NCI-H1436 treated with DMSO at 0.1 percent for 48 hours (cell line): ENCODE measurements at places on chromosomes 7 and 10.

DNA sequence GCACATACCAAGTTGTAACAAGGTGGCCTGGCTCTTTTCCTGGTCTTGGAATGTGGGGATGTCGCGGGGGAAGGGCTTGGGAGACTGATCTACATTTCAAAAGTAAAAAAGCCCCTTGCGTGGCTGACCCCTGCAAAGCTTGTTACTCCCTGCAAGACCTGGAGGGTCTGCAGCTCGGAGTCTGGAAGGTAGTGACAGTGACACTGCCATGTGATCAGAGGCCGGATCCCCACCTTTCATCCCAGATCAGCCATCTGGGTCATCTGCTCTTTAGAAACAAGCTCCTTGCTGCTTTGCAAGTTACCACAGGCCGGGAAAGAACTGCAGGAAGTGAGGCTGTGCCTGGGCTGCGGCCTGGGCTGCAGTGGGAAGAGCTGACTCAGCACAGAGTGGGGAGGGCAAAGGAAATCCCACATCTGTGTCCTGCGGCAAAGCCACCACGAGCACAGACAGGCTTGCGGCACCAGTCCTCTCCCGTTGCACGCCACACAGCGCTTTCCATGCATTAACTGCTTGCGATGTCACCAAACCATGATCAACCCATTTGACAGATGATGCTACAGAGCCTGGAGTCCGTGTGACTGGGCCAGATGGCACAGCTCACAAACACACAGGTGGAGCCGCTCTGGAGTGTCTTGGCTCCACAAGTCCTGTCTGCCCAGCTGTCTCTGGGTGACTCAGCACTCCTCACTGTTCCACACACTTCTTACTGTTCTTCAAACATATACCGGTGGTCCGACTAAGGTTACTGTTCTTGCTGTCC, 97.7 kb downstream of the SH3PXD2A start:
- DNase-seq, result no peak

DNA sequence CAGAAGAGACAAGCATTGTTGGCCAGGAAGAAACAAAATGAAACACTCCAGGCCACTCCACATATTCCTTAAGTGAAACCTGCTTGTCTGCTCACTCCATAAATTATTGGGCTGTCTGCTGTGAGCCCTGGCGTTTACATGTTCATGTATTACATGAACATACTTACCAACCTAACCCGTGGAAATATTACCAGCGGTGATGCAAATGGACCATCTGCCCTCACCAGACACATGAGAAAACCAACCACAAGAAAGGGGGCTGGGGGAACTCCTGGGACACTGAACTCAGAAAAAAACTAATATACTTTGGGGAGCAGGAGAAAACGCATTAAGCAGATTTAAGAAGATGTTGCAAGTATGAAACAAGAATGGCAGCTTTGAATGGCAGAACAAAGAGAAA, 731.2 kb upstream of the IGFBP3 start:
- no peak for DNase-seq

GRCh38 chr7:106768324-106768751, 96.7 kb upstream of the PIK3CG start:
- no peak for DNase-seq

DNA sequence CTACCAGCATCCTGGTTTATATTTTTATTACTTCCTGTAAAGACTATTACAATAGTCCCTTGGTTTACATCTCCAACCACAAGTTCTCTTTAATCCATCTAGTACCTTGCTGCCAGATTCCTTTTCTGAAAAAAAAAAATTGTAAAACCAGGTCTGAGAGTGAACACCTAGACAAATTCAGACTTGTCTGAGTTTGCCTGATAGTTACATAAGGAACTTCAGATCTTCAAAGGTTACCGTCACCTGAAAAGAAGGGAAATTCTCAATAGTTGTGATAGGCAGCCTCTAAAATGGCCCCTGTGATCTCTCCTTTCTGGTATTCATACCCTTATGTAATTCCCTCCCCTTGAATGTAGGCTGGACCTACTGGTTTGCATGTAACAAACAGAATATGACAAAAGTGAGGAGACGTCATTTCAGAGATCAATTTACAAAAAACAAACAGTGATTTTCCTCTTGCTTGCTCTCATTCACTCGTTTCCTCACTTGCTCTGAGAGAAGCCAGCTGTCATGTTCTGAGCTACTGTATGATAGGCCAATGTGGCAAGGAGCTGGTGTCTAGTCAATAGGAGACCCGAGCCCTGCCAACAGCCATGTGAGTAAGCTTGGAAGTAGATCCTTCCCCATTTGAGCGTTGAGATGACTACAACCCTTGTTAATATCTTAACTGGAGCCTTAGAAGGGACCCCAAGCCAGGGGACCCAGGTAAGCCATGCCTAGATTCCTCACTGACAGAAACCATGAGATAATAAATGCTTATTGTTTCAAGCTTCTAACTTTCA, 110.9 kb upstream of the LSM8 start:
- DNase-seq, result no peak

DNA sequence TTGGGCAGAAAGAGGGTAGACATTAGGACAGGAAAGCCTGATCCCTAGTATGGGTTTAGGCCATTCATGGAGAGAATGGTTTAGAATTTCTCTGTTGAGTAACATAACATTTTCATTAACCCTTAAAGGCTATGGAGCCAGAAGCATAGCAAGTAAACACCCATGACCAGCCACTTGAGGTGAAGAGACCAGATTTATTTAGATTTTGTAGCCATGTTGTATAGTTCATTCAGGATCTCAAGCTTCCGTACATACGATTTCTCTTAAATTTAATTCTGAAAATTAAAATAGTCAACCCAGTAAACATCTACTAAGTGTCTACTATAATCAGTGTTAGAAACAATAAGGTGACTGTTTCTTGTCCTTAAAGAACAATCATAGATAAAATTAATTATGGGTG, 51.5 kb downstream of the CPED1 start:
- no peak for DNase-seq

DNA sequence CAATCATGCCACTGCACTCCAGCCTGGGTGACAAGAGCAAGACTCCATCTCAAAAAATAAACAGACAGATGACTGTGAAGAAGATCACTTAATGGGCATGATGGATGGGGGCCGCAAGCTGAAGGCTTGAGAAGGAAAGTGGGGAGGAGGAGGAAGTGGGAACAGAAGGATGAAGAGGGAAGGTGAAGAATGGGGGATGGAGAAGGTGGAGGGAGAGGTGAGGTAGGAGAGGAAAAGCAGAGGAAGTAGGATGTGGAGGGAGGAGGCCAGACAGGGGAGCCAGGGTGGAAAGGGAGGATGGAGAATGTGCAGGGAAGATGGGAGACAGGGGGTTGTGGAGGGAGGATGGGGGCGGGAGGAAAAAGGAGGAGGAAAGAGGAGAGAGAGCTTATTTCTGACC, 68.8 kb downstream of the SVOPL start:
- no peak for DNase-seq

DNA sequence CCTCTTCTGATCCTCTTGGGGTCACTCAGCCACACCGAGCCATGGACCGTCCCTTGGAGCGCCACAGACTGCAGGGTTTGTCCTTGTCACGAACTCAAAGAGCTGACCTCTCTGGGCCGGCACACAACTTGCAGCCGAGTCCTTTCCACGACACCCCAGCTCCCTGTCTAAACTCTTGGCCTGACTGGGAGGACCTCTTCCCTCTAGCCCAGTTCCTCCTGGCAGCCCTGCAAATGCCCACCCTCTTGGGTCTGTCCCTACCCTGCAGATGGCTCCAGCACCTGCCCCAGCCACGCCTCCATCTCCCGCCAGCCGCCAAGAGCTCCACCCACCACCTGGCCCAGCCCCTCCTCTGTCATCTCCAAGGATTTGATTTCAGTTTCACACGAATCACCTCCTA, 339.2 kb downstream of the DNAJB6 start:
- no peak for DNase-seq

- no peak for DNase-seq
These were observed 146.5 kb downstream of the HGF start for GRCh38 chr7:81623251-81623855.

DNA sequence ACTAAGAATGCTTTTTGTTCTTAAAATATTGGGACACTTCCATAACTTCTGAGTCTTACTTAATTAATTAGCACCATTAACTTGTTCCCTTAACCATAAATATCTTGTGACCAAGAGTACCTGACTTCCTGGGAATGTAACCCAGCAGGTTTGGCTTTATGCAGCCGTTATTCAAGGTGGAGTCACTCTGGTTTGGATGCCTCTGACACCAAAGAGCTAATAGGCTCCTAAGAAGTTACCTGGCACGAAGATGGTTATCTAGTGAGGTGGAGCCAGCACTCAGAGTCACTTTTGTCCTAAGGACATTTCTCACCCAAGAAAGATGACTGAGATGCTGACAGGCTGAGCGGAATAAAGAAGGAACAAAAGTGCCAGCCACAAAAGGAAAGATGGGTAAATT, 172.3 kb downstream of the C1GALT1 start:
- DNase-seq, result no peak

DNA sequence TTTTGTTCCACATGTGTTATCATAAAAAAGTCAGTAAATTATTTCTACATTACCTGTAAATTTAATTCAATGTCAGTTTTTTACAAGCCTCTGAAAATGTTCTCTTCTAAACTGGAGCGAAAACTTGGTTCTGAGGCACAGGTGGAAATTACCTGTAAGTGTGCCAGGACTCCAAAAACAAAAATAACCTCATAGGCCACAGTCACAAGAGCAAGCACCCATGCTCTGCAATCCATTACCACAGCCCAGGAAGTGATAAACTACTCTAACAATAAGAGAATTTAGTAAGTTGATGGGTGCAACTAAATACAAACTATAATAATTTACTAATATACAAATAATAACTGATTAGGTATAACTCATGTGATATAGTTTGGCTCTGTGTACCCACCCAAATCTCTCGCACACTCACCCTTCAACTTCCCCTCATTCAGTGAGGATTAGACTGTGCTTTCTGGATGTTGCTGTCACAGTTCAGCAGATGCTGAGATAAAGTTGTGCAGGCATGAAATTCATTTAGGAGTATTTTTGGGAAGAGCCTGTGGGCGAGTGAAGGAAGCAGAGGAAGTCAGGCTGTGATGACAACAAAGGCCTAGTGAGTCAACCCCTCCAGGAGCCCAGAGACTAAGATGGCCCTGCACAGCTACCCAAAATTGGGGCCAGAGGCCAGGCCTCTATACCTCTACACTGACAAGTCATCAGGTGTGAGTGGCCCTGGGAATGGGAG, 16.3 kb upstream of the GIMAP6 start:
- no peak for DNase-seq

DNA sequence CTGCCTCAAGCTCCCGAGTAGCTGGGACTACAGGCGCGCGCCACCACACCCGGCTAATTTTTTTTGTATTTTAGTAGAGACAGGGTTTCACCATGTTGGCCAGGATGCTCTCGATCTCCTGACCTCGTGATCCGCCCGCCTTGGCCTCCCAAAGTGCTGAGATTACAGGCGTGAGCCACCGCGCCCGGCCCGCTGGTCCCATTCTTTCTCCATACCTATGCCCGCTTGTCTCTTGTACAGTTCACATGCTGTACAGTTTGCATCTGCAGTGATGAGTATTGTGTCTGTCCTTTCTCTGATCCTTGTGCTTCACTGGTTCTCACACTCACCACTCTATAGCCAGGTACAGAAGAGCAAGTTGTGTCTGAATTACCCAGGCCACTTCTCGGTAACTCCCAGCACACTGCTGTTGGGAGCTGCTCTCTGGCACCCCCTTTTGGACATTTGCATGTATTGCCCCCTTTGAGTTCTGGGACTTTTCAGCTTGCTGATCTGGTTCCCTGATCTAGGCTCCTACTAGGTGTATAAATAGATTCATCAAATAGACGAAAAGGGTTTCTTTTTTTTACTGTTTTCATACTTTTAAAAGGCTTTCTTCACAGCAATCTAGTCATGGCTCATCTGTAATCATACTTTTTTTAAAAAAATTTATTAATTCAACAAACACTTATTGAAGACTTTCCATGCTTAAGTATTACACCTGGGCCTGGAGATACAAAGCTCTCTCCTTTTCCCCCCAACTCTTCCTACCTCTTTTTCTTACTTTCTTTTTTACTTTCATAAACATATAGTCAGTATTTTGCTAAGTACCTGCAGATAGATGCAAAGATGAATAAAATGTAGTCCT, 53.5 kb downstream of the AOAH start:
- no peak for DNase-seq

DNA sequence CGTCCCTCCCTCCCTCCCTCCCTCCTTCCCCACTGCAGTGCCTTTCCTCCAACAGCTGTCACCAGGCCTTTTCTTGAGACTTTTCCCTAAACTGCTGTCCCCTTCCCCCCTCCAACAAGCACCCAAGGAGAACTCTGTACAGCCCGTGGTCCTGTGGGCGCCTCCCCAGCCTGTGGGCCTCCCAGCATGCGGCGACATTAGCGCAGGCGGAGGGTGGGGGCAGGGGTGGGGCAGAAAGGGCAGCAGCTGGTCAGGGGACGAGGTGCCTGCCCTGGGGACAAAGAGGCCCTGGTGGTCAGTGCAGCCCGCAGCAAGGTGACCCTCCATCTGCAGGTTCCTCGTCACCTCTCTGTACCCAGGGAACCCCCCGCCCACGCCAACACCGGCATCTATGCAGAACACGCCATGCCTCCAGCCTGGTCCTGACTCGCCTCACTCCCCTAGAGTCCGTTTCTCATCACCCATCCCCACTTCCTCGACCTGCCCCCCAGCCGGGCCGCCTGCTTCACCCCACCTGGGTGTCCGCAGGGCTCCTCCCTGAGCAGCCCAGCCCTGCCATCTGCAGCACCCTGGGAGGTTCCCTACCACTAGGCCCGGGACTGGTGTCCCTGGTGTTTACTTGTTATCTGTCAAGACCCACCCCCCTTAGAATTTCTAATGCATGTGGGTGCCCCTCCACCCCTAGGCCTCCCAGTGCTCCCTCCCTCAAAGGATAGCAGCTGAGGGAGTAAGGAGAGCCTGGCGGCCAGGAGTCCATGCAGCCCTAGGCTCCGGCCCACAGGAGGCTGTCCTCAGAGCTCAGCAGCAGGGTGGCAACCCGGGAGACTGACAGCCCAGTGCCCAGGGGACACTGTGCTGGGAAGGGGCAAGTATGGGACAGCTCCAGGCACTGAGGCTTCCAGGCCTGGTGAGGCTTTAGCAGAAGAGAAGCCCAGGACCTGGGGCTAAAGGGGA, 147.8 kb downstream of the ARHGAP22 start:
- DNase-seq, result no peak

DNA sequence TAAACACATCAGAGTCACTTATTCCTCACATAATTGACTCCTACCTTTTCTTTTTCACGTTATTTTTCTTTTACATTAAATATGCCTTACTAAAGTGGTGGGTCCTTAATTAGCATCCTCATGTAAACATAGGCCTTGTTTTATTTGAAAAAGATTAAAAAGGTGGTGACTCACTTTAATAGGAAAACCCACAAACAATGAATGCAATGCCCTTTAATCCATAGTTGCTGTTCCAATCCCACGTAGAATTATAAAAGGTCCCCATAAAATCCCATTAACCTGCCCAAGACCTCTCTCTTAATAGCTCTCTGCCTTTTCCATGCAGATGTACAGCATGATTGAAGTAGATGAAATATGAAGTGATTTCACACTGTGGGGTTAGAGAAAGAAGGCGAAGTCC, 32.2 kb downstream of the SLC16A12 start:
- no peak for DNase-seq

DNA sequence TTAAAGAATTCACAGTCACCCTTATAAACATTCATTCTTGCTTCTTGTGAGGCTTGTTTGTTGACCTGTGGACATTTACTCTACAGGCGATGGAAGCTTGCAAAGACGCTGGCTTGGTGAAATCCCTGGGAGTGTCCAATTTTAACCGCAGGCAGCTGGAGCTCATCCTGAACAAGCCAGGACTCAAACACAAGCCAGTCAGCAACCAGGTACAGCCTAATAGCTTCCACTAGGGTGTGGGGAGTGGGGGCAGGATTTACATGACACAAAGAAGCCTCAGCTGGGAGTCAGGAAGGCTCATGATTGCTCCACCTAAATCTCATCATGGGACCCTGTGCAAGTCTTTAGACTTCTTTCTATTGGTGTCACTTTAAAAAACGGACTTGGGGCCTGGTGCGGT, 29.0 kb downstream of the AKR1D1 start:
- DNase-seq, result no peak
